Right forelimb (tissue), 1 donor: ENCODE measurements at places on chromosomes 4 and X.

- no peak for DNase-seq
These were observed 9.9 kb downstream of the TNIP2 start for GRCh38 chr4:2745981-2746806.

DNA sequence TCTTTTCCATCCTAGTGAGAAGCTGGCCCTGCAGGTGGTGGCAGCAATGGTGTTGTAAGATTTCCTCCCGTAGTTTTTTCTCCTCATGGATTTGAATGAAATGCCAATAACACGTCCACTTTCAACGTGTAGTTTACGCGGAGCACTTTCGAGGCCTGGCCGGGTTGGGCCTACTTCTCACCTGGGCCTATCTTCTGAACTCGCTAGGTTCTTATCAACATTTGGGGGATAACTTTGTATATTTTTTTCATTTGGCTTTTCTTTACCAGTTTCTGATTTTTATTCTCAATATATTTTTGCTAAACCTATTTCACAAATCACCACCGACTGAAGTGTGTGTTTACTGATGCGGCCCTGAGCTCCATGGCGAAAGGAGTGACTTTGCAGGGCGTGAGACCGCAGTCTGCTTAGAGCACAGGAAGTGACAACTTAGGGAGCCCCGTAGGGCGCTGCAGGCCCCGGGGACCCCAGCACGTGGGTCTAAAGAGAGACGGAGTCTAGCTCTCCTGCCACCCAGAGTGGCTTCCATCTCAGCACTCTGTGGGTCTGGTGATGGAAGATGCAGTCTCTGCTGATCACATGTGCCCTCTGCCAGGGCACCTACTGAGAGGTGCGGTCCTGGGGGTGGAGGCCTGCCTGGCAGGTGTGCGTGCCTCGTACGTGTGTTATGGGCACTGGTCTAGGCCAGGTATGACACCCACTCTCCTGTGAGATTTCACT, 29.1 kb downstream of the NELFA start:
- no peak for DNase-seq

- DNase-seq, result no peak
These were observed 339.7 kb upstream of the PCDH7 start for GRCh38 chr4:30380404-30380998.

GRCh38 chr4:1325681-1326635, 21.1 kb upstream of the UVSSA start:
- DNase-seq, result no peak

DNA sequence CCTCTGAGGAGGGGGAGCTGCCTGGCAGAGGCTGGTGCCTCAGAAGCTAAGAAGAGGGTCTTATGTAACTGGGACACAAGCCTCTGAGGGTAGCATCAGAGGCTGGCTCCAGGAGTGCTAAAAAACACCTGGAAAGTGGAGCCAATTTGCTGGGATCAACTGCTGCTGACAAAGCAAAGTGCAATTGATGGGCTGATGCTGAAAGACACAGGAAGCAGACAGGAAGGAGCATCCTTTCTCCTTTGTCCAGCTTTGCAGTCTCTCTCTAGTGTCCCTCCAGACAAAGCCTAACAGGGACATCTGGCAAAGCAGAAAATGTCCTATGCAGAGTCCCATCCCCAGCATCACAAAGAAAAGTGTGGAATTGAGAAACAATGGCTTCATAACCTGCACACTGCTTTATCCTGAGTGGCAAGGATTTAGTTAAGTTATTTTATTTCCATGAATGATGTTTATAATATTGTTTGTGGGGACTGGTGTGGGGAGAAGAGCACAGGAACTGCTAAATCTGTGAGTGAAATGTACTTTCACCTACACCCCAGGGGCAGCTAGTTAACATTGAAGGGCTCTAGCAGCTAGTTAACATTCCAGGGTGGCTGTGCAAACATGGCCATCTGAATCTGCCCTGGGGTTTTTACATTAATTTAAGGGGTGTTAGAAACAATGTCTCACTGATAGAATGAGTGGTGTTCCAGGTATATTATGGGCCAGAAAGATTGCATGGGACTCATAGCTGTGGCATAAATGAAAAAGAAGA, 25.6 kb upstream of the MBTPS2 start:
- no peak for DNase-seq

DNA sequence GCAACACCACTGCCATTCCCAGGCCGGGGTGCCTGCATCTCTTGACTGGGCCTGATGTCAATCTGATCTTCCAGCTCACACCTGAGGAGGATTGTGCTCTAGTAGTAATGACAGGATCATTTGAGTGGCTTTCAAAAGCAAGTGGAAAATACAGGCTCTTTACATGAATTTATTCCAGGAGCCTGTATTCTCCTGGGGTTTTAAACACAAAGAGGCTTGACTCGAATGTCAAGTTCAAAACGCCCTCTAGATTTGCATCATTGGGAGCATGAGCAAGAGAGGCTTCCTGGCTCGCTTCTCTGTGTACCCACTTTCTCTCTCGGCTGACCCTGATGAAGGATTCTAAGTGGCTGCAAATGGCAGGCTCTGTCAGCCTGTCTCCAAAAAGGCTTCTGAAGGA, 199.5 kb upstream of the PUDP start:
- no peak for DNase-seq

DNA sequence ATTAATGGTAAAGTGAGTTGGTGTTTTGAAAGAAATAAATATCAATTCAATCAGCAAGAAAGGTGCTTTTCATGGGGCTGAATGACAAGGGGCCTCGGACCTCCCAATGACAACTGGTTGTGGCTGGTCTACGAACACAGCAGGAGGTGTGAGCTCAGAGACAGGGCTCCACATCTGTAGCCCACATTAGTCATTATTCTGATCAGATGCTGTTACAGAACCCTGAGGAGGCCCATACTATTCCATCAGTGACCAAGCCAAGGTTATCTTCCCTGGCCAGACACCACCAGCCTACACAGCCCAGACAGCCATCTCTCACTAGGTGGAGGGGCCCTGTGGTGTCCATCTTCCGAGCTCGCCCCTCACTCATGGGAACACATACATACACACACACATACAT, 168.8 kb downstream of the SH3KBP1 start:
- no peak for DNase-seq

GRCh38 chr4:38759113-38759789, 23.5 kb downstream of the TLR10 start:
- peak; percentile 72 for DNase-seq

DNA sequence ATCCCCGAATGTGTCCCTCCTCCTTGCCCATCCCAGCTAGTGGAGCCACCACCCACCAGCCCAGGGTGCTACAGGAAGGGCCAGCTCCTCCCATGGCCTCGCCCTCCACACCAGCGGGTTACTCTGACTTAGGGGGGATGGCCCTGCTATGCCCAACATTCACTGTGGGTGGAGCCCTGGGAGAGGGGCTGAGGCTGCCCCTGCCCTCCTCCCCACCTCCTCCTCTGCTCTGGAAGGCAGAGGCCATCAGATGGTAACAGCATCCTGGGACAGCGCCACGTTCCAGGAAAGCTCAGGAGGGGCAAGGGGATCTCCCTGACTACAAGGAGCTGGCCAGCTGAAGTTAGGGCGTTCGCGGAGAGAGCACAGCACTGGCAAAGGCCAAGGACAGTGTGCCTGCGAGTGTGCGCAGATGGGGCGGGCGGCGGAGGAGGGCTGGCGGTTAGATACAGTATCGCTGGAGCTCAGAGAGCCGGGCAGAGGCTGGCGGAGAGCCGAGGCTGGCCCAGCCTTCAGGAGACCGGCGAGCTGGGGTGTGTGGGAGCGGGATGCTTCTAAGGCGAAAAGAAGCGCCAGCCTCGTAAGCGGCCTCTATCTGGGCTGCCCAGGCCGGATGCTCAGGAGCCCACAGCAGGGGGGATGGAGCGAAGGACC, 1.5 kb downstream of the JAKMIP1 start:
- no peak for DNase-seq

GRCh38 chr4:75340561-75340960, 173.6 kb downstream of the RCHY1 start:
- DNase-seq, result no peak

DNA sequence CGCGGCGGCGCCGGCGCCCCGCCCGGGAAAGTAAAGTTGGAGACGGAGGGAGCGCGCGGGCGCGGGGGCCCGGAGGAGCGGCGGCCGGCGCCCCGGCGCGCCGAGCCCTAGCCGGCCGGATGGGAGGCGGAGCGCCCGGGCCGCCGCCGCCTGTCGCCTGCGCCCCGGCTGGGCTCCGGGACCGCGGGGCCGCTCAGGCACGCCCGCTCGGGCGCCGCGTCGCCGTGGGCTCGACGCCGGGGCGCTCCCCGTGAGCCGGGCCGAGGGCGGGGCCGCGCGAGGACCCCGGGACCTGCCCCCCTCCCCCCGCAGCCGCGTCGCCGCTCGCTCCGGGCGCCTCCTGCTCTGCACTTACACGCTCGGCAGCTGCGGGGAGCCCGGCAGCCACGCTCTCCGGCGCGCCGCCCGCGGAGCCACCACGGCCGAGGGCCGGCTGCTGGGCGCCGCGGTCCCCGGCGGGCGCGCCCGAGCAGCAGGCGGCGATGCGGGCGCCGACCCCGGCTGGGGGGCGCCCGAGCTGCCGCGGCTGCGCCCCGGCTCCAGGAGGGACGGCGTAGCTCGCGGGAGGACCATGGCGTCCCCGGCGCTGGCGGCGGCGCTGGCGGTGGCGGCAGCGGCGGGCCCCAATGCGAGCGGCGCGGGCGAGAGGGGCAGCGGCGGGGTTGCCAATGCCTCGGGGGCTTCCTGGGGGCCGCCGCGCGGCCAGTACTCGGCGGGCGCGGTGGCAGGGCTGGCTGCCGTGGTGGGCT, at the start of gene ADRA2C:
Gene ADRA2C (plus strand): TSS at position 350 of the 749 bp plus-strand sequence. CDS start 222 bp downstream, at position 572.
- peak; percentile 60 for DNase-seq

GRCh38 chr4:142120921-142121320, 484.5 kb downstream of the IL15 start:
- DNase-seq, result no peak

GRCh38 chr4:127771535-127772275, 10.4 kb upstream of the HSPA4L start:
- no peak for DNase-seq

DNA sequence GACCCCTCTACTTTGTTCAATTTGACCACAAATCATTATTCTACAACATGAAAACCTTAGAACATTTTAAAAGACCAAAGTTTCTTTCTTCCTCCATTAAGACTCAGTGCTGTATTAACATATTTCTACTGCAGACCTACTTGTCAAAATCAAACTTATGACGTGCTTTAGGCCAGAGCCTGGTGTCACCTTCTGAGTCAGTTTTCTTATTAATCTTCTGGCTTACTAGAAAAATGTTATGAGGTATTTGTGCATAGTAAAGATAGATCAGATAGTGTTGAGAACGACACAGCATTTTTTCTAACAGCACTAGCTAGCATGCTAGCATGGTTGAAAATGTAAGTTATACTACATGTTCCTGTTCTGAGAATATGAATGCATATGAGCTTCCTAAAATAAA, 333.6 kb upstream of the FAM241A start:
- no peak for DNase-seq

DNA sequence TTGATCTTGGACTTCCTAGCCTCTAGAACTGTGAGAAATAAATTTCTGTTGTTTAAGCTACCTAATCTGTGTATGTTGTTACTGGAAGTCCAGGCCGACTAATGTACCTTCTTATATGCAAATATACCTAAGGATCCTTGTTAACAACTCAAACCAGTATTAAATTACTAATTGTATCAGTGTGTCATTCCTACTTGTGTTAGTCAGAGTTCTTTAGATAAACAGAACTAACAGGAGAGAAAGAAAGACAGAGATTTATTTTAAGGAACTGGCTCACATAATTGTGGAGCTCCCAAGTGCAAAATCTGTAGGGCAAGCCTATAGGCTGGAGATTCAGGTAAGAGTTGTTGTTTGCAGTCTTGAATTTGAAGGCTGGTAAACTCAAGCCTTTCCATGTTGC, 120.0 kb downstream of the ADGRL3 start:
- no peak for DNase-seq
